CD8-positive, alpha-beta T cell (primary cell): ENCODE measurements at places on chromosomes 5 and 9.
A peak's percentile ranks its signal among the peaks of the same experiment; 100 is the strongest.

GRCh38 chr5:133818031-133818431 lies 150.4 kb downstream of the C5orf15 start:
- no peak for DNase-seq

GRCh38 chr5:78553580-78554353 lies 94.8 kb downstream of the LHFPL2 start:
- no peak for DNase-seq

- DNase-seq: no peak
Observed at GRCh38 chr5:78627766-78628165, 20.8 kb downstream of the LHFPL2 start.

- no peak for DNase-seq
Observed at GRCh38 chr5:126370796-126371718, 52.2 kb upstream of the GRAMD2B start.

GRCh38 chr9:119003201-119003611 lies 366.0 kb downstream of the BRINP1 start:
- DNase-seq: no peak

DNA sequence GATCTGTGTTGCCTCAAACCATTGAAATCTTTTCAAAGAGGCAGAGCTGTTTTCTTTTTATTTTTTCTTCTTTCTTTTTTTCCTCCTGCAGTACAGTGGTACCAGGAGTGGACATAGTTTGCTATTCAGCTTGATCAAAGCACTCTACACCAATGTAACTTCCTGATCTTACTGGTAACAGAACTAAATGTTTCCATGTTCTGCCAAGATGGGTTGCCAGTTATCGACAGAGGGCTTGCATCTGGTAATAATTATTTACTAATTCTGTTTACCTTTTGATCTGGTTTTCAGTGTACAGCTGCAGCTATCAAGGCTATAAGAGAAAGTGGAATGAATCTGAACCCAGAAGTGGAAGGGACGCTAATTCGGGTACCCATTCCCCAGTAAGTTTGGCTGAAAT lies 26.8 kb downstream of the MRRF start:
- DNase-seq: no peak

DNA sequence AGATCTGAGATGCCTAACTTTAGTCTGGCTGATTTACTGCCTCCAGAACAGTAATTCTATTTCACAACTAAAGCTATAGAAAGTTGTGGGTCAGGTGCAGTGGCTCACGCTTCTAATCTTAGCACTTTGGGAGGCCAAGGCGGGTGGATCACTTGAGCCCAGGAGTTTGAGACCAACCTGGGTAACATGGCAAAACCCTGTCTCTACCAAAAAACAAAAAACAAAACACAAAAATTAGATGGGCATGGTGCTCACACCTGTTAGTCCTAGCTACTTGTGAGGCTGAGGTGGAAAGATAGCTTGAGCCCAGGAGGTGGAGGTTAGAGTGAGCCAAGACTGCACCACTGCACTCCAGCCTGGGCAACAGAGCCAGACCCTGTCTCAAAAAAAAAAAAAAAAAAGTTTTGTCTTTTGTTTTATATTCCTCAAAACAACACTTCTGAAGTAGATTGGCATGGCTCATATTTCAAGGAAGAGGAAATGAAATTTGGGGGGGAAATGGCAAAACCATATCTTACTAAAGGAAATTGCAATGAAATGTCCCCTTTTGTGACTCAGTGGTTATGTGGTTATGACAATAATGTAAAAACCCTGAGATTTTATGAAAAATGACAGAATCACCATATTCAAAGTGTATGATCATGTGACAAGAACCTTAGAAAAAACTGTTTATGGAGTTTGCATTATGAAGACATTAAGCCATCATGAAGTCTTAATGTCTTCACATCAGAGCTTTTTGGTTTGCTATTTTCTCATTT lies 16.2 kb downstream of the FNBP1 start:
- no peak for DNase-seq

DNA sequence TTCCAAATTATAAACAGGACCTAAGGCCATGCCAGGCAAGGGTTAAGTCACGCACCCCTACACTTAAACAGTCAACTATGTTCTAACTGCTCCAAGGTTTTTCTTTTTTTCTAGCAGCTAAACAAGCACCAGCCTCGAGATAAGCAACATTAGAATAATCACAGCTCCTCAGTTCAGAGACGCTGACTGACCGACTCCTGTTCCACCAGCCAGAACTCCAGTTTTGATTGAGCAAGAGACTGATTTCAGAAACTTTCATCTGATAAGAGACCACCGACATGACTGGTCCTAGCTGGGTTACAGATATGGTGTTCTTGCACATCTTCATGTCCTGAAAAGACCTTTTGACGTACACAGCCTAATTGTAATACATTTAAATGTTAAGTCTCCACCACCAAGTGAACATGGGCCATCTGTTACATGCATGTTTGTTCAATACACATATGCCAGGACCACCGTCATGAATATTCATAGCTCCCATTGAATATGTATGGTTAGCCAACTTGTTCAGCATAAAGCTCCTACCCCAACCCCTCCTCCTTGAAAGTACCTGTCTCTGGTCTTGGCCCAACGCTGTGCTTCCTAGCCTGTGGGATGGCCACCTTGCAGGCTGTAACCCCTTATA lies 23.7 kb upstream of the OTULINL start:
- no peak for DNase-seq

DNA sequence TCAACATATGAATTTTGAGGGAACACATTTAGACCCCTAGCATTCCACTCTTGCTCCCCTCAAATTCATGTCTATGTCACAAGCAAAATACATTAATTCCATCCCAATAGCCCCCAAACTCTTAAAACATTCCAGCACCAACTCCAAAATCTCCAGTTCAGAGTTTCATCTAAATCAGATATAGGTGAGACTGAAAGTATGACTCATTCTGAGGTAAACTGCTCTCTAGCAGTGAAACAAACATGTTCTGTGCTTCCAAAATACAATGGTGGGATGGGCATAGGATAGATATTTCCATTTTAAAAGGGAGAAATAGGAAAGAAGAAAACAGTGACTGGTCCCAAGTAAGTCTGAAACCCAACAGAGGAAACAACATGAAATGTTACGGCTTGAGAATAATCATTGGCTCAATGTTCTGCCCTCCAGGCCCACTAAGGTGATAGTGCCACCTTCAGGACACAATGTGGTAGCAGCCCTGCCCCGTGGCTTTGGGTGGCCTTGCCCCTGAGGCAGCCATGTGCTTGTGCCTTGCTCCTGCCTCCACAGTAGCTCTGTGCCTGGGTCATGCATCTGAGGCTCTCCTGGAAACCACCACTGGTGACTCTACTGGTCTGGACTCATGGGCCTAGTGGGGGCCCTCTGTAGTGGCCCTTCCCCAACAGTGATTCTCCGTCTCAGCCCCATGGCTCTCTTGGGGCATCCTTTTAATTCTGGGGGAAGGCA lies 36.4 kb upstream of the IPPK start:
- DNase-seq: peak; percentile 45

GRCh38 chr9:84670138-84671041 lies 861 bp downstream of the NTRK2 start:
- no peak for DNase-seq

GRCh38 chr5:45694255-45694814 lies 1.8 kb downstream of the HCN1 start:
- DNase-seq: no peak

- DNase-seq: no peak
Observed at GRCh38 chr9:3887221-3887653, 361.4 kb upstream of the RFX3 start.

GRCh38 chr9:20271096-20271495 lies 351.2 kb downstream of the MLLT3 start:
- no peak for DNase-seq

- DNase-seq: no peak
Observed at GRCh38 chr5:56415356-56415765, 182.2 kb upstream of the ANKRD55 start.

DNA sequence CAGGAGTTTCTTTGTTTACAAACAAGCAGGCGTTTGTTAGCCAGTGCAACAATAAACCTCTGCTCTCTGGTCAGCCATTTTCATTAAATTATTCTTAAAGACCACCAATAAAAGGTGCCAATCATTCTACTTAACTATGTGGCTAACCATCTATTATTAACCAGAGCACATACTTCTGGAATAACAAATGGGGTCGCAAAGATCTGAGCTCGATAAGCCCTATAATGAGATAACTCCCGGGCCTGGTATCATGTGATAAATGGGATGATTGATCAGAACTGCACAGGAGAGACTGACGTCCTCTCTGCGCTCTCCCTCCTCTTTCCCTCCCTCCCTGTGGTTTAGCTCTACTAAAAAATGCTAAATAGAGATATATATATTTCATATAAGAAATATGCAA lies 488.2 kb downstream of the NTRK2 start:
- DNase-seq: no peak

DNA sequence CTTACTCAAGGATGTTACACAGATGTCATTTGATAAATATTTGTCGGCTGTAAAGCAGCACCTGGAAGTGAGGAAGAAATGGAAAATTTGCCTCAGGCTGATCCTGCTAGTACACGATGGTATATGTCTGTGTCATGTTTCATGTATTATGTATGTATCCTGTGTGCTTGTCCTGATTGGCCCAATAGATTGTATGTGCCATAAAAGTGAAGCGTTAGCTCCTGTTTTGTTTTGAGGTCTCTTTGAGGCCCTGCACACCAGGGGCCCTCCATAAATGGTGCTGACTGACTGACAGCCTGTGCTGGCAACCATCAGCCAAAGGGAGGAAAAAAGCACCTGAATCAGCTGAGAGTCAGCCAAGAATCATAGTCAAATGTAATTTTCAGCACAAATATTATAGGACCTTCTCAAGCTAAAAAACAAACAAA lies 11.8 kb upstream of the LNPEP start:
- peak; percentile 13 for DNase-seq

DNA sequence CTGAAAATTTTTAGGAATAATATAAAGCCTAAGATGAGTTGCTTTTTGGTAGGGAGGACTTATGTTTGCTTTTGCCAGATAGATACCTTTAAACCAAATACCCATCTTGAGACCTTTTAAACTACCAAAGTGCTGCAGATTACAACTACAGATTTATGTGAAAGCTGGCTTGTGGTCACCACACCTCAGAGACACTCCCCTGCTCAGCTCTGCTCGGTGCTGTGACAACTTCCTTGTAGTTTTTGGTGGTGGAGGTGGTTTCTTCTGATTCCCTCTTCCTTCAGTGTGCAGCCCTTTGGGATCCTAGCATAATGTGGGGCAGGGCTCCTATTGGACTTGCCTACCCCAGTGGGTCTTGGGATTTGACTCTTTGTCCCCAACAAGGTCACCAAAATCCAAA lies 29.2 kb downstream of the GARNL3 start:
- DNase-seq: no peak

DNA sequence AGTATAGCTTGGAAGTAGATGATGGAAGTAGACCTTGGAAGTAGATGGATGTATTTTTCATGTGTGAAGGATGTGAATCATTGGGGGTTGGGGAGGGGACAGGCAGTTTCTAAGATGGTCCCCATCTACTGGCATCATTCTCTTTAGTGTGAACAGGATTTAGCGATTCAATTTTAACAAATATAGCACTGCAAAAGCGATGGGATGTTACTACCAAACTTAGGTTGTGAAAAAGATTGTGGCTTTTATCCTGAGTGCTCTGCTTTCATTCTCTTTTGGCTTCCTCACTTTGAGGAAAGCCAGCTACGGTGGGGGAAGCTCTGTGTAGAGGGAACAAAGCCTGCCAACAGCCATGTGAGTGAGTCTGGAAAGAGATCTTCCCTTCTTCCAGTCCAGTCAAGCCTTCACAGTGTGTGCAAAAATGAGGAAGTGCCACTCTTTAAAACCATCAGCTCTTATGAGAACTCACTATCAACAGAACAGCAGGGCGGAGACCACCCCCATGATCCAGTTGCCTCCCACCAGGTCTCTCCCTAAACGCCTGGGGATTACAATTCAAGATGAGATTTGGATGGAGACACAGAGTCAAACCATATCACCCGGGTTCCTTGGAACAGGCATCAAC lies 441.4 kb downstream of the SH3GL2 start:
- DNase-seq: no peak

DNA sequence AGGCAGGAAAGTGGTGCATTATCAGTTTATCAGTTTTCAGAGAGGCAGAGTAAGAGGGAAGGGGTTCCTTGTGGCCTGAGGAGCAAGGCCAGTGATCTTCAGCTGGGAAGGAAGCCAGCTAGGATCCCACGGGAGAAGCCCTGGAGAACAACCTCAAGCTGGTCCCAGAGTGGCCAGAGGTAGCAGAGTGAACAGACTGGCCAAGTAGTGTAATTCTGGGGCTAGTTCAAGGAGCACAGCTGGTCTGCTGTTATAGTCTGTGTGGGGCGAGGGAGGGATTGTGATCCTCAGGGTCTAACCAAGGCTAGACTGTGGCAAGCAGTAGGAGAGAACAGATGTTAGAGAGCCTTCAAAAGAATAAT lies 164.6 kb downstream of the CARTPT start:
- no peak for DNase-seq

DNA sequence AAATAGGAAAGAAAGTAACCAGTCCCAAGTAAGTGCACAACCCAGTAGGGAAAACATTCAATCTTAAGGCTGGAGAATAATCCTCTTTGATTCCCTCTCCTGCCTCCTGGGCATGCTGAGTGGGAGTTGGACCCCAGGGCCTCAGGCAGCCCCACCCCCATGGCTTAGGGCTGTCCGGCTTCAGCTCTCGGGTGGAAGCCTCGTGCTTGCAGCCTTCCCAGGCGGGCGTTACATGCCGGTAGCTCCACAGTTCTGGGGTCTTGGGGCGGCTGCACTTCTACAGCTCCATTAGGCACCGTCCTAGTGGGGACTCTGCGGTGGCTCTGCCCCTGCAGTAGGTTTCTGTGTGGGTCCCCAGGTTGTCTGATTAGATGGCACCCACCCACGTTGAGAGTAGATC lies 10.1 kb downstream of the GLIPR2 start:
- no peak for DNase-seq

DNA sequence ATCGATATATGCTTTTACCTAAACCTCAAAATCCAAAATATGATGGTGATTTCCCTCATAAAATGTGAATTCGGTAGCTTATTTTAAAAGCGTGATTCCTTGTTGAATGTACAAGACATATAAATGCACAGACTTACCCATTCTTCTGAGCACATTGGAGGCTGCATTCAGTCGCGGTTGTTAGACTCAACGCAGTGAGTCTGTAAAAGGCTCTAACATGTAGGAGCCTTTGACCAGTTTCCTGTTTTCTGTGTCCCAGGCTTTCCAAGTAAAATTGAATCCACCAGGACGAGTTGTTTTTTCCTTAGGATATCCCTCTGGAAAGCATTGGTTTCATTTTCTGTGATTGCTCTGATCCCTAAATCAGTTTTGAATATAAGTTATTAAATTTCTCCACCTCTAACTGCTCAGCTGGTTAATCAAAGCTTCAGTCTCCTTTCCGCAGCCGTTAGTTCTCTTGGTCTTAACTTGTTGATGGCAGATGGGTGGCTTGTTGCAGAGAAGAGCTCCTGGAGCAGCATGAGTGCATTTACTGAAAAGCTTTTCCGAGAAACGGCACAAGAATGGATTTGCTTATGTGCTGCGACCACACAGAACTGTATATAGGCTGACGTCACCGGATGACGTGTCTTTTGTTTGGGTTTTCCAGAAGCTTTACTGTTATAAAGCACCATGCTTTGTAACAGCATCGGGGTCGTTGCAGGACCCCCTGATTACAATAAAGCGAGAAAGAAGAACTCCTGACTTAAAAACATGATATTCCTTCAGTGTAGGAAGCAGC lies at the start of gene LRRTM2:
Gene LRRTM2 (minus strand): TSS at position 565 of the 781 bp plus-strand sequence. CDS start 424 bp downstream, at position 141.
- DNase-seq: no peak

GRCh38 chr9:98365781-98366180 lies 110.3 kb upstream of the TBC1D2 start:
- DNase-seq: no peak

- DNase-seq: no peak
Observed at GRCh38 chr5:157447201-157447637, 12.8 kb upstream of the NIPAL4 start.
